ENCODE measurements at places on chromosomes 2 and 18. TPM values are rescaled to one million over a fixed set of nuclear protein-coding genes. Genes with fewer than 3 reads are reported as not detected.

Gene CROCC2
- 0.13 TPM for total RNA-seq

GRCh38 chr2:118459426-118459825 lies 371.2 kb downstream of the INSIG2 start:
- no peaks in the 10 kb centered on the region for H3K27me3 ChIP-seq
- no peaks in the 10 kb centered on the region for H3K4me1 ChIP-seq
- H3K27ac ChIP-seq: no peak overlapping the region
- DNase-seq: no peak

Gene WDR35
- 21.2 TPM for total RNA-seq

Gene CDH2
- total RNA-seq: 29.6 TPM

Gene C1QL2
- not detected for total RNA-seq

GRCh38 chr2:233486357-233486756 lies 80.2 kb downstream of the USP40 start:
- H3K36me3 ChIP-seq: no peaks in the 10 kb centered on the region
- no peaks in the 10 kb centered on the region for H3K27me3 ChIP-seq
- H3K4me3 ChIP-seq: no peak overlapping the region
- H3K4me1 ChIP-seq: no peaks in the 10 kb centered on the region
- H3K27ac ChIP-seq: no peak overlapping the region

DNA sequence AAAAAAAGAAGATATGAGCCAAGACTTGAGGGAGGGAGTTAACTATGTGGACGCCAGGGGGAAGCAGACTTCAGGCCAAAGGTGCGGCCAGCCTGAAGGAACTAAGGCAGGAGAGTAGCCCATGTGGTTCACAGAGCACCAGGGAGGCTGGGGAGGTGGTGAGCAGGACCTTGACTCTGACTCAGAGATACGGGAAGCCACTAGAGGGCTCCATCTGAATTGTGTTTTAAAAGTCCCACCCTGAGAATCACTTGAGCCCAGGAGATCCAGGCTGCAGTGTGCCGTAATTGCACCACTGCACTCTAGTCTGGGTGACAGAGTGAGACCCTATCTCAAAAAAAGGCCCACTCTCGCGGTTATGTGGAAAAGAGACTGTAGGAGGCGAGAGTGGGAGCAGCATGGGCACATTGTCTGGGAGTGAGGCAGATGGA lies 12.3 kb downstream of the CEP192 start:
- H3K27me3 ChIP-seq: no peaks in the 10 kb centered on the region
- H3K27ac ChIP-seq: no peak overlapping the region
- no peak overlapping the region for H3K4me3 ChIP-seq
- no peaks in the 10 kb centered on the region for H3K36me3 ChIP-seq
- DNase-seq: peak; percentile 53

Gene ERBB4
- total RNA-seq: 152 TPM

DNA sequence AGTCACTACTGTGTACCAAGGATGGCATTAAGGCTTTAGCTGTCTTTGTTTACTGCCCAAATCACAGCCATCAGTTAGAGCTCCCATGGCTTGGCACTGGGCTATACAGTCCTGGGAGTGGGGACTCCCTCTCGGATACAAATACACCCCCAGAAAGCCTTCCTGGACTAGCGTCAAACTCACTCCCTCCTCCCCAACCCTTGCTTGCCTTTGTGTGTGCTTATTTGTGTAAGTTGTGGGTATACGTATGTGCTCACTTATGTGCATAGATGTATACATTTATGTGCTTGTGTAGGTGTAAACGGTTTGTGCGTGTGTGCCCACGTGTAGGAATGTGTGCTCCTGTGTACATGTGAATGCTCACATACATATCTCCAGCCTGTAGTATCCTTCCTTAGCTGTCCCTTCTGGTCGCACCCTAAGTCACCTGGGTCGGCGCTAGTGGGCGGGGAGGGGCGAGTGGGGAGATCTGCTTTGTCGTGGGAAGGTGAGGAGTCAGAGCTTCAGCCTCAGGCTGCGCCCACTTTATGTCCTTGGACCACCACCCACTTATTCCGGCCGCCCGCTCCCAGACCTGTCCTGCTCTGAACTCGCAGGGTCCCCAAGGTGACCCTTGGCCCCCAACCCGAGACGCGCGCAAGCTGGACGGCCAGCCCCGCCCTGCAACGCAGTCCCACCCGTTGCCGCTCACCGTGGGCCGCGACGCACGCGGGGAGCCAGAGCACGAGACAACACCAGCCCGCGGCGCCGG lies 461 bp downstream of the PRADC1 start:
- peak; percentile 82 for DNase-seq
- H3K27ac ChIP-seq: peak overlapping the region; percentile 49
- H3K36me3 ChIP-seq: no peaks in the 10 kb centered on the region
- no peaks in the 10 kb centered on the region for H3K27me3 ChIP-seq
- peaks cover 6% of the 10 kb centered on the region for H3K4me1 ChIP-seq
- peak overlapping the region; percentile 86 for H3K4me3 ChIP-seq

DNA sequence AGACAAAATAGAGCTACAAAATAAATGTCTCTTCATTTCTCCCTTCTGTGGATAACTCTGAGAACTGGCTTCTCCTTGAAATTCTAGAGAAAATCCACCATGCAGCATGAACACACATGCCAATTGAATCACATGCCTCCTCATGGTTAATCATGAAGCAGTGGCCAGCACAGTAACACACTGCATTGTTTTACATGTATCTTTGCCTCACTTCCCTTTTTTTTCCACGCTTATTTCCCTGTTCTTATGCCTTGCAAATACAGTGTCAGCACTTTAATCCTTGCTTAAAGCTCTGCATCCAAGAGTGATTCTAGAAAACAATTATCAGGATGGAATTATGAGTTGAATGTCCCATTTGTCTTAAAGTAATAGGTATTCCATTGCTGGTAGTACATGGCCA lies 50.3 kb upstream of the ZBTB7C start:
- DNase-seq: no peak
- H3K36me3 ChIP-seq: no peaks in the 10 kb centered on the region
- peaks cover 3% of the 10 kb centered on the region for H3K4me1 ChIP-seq
- H3K27me3 ChIP-seq: no peaks in the 10 kb centered on the region
- no peak overlapping the region for H3K4me3 ChIP-seq
- H3K27ac ChIP-seq: no peak overlapping the region

DNA sequence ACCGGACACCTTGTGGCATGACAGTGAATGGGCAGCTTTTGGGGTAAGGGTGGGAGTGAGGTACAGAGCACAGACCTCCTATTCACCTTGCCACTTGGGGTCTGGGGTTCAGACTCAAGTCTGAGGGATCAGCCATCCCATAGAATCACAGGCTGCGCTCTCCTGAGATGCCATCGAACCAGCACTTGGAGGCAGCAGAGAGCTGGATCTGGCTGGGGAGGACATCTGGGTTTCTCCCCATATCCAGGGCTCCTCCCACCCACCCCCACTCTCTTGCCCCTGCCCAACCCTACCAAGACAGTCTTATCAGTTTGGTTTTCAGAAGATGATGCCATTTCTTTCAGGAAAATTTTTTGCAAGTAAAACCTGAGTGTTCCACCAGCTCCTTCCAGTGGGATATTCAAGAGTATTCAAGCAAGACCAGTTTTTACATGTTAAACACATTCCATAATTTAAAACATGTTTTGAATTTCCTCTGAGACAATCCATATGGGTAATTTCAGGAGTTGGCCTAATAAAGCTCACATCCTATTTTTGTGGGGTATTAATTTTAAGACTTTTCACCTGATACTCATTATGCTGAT lies 29.2 kb upstream of the TEX44 start:
- H3K4me1 ChIP-seq: no peaks in the 10 kb centered on the region
- no peaks in the 10 kb centered on the region for H3K36me3 ChIP-seq
- H3K4me3 ChIP-seq: no peak overlapping the region
- no peak overlapping the region for H3K27ac ChIP-seq

DNA sequence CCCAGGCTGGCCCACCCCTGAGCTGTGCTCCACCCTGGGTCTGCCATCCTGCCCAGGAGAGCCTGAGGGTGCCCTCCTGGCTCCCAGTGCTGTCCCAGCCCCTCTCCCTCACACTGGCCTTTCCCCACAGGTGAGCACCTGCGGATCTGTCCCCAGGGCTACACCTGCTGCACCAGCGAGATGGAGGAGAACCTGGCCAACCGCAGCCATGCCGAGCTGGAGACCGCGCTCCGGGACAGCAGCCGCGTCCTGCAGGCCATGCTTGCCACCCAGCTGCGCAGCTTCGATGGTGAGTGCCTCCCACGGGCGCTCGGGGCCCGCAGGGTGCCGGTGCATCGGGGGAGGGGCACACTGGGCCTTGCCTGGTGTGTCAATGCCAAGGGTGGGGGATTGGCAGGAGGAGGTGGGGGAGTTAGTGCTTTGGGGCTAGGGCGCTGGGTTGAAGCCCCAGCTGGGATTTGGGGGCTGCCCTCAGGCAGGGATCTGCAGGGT lies 23.5 kb downstream of the GPC1 start:
- H3K4me1 ChIP-seq: no peaks in the 10 kb centered on the region
- H3K27me3 ChIP-seq: no peaks in the 10 kb centered on the region
- H3K27ac ChIP-seq: no peak overlapping the region
- no peak for DNase-seq
- H3K36me3 ChIP-seq: peaks cover 2% of the 10 kb centered on the region
- H3K4me3 ChIP-seq: no peak overlapping the region

Gene IL36A
- total RNA-seq: not detected

Gene KRTCAP3
- total RNA-seq: 32.1 TPM

Gene TLX2
- total RNA-seq: not detected

GRCh38 chr2:46923041-46923528 lies 7.5 kb upstream of the MCFD2 start:
- H3K27me3 ChIP-seq: no peaks in the 10 kb centered on the region
- no peaks in the 10 kb centered on the region for H3K4me1 ChIP-seq
- H3K27ac ChIP-seq: no peak overlapping the region
- H3K4me3 ChIP-seq: no peak overlapping the region
- no peaks in the 10 kb centered on the region for H3K36me3 ChIP-seq

GRCh38 chr2:46615555-46615954 lies 136.2 kb downstream of the TMEM247 start:
- H3K4me3 ChIP-seq: peak overlapping the region; percentile 96
- peaks cover 7% of the 10 kb centered on the region for H3K36me3 ChIP-seq
- DNase-seq: peak; percentile 14
- H3K4me1 ChIP-seq: peaks cover 4% of the 10 kb centered on the region
